ENCODE measurements at places on chromosomes 2 and 18.

GRCh38 chr2:30276455-30276911 lies 45.1 kb downstream of the LBH start:
- DNase-seq: peak; percentile 72

- no peak for DNase-seq
These were observed 45.0 kb downstream of the KCTD1 start for GRCh38 chr18:26503382-26503781.

DNA sequence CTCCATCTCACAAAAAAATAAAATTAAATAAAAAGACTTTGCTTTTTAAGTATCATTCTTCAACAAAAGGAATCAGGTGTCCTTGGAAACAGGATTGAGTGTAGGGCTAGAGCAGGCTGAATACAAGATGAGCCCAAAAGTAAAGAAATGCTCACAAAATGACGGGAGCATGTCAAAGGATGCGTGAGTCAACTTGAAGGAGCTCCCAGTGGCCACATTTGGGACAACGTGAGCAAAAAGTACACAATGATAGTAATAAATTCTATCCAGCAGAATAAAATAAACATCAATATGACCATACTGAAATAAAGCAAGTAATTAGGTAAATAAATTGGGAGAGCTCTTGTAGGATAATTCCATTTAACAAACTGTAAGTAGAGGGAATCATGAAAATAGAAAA lies 220.7 kb downstream of the PHLPP1 start:
- DNase-seq: no peak

GRCh38 chr2:166417669-166418068 lies 41.9 kb upstream of the SCN9A start:
- no peak for DNase-seq

- DNase-seq: no peak
These were observed 50.4 kb downstream of the SLC35F5 start for GRCh38 chr2:113705982-113706523.

DNA sequence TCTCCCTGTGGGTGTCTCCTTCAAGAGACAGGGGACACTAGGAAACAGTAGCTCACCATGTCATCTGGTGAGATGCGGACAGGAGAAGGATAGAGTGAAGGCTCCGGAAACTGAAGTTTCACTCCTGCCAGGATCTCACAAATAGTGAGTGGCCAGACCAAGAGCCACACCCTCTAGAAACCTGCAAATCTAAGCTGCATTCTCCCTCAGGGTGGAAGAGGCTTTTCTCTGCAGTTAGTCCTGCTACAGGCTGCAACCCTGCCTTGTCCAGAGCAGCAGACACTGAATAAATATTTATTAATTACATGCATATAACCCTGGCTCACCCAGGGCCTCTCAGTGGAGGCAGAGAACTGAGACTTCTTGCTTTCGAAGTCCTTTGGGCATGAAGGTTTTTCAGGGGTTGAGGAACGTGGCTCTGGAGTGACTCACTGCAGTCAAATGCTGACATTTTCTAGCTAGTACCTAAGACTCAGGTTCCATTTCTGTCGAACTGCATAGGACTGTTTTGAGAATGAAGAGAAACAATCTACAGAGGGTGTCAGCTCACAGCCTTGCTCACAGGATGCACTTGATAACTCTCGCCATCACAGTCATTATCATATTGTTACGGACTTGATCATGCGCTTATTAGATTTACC lies 87.3 kb downstream of the ACTR2 start:
- no peak for DNase-seq

- DNase-seq: no peak
These were observed 34.5 kb downstream of the BCL2 start for GRCh38 chr18:63284827-63285733.

DNA sequence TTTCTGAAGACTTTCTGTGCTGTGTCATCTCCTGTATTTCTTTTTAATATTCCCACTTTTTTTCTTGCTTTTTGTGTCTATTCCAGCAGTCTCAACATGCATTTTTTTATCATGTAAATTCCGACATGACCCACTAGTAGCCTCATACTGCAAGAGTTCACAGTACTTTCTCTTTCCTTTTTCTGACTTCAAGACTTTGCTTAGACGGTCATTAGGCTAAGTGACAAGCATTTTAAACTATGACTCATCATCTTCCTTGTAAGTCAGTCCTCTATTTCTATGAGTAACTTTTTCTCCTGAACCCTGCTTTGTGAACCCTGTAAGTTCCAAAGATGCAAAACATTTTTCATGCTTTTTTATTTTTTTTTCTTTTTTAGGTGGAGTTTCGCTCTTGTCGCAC lies 381.2 kb downstream of the TXNL1 start:
- no peak for DNase-seq

DNA sequence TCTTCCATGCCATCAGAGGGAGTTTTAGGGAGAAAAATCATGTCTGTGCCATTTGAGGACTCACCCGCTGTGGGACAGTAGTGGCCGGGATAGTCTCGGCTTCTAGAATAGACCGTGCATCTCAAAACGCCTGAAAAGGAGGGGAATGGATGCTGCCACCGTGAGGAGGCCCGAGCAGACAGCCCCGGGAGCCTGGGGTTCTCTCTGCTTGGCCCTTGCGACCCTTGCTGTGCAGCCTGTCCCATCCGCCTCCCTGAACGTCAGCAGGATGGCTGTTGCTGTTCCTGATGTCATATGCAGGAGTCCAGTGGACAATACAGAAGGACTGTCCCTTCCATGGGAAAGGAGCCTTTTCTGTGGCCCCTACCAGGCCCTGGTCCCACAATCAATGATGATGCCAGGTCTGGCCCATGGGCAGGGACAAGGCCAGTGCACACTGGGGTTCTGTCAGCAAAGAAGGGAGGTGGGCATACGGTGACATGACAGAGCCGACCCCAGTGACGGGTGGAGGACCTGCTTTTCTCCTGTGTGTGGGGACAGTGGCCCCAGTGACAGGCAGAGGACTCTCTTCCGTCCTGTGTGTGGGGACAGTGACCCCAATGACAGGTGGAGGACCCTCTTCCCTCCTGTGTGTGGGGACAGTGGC lies 58.8 kb downstream of the ACKR3 start:
- no peak for DNase-seq

DNA sequence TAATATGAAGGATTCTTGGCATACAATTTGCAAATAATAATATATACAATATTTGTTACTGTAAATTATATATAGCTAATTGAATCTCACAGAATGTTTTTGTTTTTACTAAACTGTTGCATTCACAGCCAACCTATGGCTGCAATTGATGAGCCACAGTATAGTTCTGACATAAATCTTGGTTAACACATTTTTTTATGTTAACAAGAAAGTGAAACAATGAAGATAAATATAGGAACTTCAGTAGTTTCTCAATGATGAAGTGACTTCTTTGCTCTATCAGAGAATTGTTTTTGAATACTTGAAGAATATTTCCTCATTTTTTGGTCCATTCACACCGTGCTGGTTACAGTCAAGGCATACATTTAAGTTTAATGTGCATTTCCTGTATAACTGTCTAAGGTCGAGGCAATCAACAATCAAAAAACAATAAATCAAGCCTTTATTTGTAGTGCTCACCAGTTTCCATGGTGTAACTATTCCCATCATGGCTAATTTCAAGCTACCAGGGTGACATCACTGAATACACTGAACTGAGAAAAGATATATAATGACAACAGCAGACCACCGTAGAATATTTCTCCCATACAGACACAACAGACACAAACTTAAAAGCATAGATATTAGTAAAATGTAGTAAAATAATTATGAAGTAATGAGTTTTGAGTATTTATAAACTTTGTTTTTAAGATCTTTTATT lies 12.9 kb upstream of the ETAA1 start:
- no peak for DNase-seq

DNA sequence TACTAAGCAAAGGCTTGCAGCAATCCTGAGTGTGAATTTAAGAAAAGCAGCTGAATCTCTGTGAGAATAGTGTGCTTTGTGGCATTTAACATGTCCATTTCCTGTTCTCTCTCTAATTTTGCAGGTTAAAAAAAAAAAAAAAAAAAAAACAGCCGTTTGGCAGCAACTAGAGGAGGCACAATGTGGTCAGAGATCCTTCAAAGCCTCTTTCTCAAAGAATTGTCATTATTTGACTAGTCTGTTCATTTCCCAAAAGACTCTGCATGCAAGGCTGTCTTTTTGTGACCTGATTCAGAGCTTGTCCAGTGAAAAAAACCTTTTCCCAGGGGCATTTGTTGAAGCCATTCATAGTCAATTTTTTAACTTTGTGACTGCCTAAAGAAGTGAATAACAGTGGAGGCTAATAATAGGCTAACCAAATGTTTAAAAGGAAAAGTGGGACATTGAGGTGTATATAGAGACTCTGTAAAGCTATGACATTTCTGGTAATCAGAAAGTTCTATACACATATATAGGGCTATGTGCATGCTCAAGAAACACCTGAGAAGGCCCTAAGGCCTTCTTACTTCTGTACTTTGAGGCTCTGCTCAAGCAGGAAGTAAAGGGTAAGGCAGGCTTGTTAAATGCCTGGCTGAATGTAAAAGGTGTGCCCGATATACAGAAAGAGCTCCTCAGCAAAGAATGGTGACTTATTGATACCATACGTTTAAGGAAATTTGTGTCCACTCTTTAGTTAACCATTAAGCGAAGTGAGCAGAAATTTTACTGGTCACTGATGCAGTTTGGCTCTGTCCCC lies 289.6 kb upstream of the RAB6C start:
- no peak for DNase-seq

DNA sequence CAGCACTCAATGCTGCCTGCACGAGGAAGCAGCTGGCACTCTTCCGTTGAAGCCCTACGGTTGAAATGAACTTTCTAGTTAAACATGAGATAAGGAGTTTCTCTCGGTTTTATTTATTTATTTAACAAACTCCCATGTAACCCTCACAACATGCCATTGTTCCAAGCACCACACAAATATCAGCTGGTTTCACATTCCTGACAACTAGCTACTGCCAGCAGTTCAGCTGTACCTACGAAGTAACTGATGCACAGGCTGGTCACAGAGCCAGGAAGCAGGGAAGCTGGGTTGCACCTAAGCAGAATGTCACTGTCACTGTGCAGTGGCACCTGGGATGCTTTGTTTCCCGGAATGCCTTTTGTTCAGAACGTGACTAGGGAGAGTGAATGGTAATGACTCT lies 18.1 kb downstream of the TIMM21 start:
- DNase-seq: no peak

GRCh38 chr18:46675112-46675511 lies 18.1 kb upstream of the LOXHD1 start:
- DNase-seq: no peak

DNA sequence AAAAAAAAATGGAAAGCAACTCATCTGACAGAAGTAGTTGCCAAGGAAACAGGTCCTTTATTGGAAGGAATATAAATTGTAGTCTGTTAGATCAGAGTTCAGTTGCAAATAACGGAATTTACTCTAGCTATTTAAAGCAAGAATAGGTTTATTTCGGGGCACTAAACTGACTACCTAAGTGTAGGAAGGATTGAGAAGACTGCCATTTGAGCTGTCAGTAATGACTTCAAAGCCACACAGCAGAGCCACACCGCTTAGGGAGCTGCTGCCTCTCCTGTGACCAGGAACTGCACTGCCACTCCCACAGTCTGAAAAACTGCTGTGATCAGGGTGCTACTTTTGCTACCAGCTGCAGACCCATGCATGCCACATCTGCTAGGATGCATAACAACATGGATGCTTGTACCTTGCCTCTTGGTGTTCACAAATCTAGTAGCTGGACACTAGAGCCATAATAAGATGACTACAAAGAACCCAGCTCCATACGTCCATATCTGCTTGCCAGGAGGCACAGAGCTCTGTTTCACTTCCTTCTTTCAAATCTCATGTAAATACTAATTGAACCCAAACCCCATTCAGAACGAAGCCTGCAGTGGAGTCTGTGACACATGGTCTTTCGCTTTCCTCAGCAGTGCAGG lies 2.2 kb downstream of the DSG2 start:
- DNase-seq: no peak

DNA sequence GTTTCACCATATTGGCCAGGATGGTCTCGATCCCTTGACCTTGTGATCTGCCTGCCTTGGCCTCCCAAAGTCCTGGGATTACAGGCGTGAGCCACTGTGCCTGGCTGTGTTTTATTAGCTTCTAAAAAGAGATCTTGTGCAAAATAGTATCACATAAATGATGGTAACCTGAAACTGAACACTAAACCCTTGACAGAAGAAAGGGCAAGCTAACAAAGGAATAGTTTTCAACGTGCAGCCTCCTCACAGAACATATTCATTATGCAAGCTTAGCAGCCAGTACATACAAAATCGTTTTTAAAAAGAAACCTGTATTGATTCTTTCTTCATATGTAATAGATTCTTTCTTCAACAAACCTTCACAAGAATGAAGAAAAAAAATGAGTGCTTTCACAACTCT lies 20.6 kb downstream of the CHN1 start:
- no peak for DNase-seq

DNA sequence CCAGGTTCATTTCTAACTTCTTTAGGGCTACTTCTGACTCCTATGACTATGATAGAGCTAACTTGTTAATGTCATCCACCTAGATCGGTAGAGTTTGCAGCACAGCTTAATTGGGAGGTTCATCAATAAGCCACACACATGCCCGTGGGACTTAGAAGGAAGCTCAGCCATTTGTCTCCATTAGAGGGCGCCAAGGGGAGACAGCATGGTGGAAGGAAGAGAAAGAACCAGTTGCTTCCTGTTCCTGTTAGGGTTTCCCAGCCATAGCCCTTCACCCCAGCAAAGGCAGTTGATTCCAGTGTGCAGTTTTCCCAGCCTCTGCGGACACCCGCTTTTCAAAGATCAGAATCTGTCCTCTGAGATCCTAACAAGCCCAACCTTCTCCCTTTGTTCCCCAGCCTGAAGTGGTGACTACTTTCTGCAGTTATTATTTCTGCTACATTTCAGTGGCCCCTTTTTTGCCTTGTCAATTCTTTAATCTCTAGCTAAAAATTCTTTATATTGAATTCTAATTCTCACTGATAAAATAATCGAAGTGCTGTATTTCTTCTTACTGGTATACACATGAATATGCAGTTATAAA lies 30.3 kb downstream of the MAIP1 start:
- peak; percentile 34 for DNase-seq

GRCh38 chr2:135991861-135992260 lies 6.4 kb upstream of the DARS1 start:
- no peak for DNase-seq

- DNase-seq: no peak
These were observed 166.9 kb downstream of the MSH2 start for GRCh38 chr2:47569658-47570475.

DNA sequence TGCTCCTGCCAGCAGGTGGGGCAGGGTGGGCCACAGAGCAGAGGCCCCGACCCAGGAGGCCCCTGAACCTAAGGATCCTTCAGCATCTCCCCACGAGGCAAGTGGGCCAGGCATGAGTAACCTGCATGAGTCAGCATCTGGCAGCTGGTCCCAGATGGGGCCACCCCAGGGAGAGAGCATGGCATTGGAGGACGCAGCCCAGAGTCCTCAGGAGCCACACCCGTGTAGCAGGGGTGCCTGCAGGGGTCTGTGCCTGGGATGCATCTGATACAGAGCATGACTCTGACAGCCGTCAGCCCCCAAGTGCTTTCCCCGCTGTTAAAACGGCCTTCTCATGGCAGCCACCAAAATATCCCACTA lies 185.6 kb upstream of the SALL3 start:
- DNase-seq: no peak

- DNase-seq: no peak
These were observed 7.7 kb downstream of the LOXL3 start for GRCh38 chr2:74546004-74546403.
